NCI-H2029 (cell line): ENCODE measurements at places on chromosomes 12 and 14.

DNA sequence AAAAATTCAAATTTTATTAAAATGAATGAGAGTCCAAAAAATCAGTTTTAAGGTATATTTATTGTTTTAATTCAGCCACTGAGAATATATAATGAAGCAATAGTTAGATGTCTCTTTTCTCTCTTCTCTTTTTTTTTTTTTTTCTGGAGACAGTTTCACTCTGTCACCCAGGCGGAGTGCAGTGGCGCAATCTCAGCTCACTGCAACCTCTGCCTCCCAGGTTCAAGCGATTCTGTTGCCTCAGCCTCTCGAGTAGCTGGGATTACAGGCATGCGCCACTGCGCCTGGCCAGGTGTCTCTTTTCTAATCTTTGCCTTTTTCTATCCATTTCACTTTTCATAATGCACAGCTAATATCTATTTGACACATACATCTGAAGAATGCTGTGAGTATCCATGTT is 307.1 kb upstream of the RGS6 start:
- DNase-seq = no peak

DNA sequence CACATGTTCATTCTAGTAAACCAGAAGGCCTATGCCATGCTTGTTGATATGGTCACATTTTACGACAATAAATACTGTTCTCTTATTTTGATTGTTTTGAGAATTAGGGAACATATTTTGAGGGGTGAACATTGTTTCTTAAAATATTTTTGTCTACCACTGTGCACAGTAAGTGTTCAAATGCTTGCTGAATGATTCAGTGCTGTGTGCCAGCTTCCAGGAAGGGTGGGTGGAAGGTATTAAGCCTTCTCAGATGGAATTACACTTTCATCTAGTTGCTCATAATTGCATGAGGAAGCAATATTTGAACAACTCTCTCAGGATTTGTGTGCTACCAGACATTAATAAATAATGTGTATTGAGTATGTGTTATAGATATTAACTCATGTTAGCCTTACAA is 15.5 kb upstream of the TMX1 start:
- DNase-seq = no peak

GRCh38 chr14:66104486-66104885 is 381.7 kb upstream of the CCDC196 start:
- DNase-seq = no peak

DNA sequence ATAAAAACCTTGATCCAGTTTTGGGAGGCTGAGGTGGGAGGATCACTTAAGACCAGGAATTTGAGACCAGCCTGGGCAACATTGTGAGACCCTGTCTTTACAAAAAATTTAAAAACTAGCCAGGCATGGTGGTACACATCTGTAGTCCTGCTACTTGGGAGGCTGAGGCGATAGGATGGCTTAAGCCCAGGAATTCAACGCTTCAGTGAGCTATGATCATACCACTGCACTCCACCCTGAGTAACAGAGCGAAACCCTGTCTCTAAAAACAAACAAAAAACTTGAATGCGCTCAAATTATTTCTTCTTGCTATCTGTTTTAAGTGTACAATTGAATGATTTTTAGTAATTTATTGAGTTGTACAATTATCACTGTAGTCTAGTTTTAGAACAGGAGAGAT is 20.1 kb downstream of the WDR20 start:
- no peak for DNase-seq

GRCh38 chr12:114982760-114983159 is 298.8 kb upstream of the TBX3 start:
- no peak for DNase-seq

DNA sequence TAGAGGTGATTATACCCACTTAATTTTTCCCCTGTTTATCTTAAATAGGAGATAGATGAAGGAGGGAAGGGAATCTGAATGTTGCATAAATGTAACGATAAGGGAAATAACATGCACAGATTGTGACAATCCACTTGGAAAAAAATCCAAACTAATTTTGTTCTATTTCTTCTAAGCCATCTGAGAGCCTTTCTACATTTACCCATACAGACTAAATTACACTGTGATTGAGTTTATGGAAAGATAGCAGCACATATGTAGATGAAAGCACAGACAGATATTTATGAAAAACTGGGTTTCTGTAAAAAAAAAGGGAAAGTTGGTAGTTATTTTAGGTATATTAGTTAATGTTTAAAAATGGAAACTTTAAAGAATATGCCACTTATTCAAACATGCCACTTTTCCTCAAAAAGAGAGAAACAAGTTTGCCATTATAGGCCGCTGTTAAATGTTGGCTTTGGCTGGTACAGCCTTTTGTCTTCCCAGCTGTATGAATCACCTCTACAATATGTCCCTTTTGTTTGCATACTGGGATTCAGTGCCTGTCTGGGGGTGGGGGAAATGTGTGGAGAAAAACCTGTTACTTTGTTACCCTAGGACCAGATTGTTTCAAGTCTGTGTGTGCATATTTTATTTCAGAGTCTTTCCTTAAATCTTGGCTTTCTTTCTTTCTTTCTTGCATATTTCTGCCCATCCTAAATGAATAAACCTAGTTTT is 470.2 kb upstream of the LMO3 start:
- no peak for DNase-seq

DNA sequence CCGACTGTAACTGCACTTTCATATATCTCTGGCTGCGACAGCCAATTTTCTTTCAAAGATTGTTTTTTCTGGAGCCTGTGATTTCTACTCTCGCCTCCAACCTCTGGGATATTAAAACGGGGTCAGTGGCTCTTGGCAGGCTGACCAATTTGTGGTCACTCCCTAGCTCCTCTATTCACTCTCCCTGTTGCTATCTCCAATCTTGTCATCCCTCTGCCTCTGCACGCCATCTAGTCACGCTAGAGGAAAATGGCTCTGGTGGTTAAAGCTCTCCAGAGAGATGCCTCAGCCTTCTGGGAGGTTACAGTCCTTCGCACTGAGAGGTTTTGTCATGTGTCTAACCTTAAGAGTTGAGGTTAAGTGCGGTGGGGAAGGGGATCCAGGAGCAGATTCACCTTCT is 59.8 kb upstream of the CISTR start:
- DNase-seq = no peak

GRCh38 chr12:109719123-109720022 is 5.7 kb downstream of the FAM222A start:
- no peak for DNase-seq

GRCh38 chr14:104090071-104090748 is 4.7 kb downstream of the ASPG start:
- no peak for DNase-seq

GRCh38 chr12:992647-993046 is 1.6 kb downstream of the ERC1 start:
- DNase-seq = no peak
